ENCODE measurements at places on chromosomes 4 and X. TPM values are rescaled to one million over a fixed set of nuclear protein-coding genes. Genes with fewer than 3 reads are reported as not detected.
A peak's percentile ranks its signal among the peaks of the same experiment; 100 is the strongest.

GRCh38 chr4:48227662-48228061, 42.0 kb downstream of the TEC start:
- no peaks in the 10 kb centered on the region for H3K36me3 ChIP-seq
- peaks cover 5% of the 10 kb centered on the region for H3K4me1 ChIP-seq
- no peak overlapping the region for H3K4me3 ChIP-seq
- H3K27ac ChIP-seq: no peak overlapping the region
- DNase-seq: no peak
- H3K27me3 ChIP-seq: peaks cover 2% of the 10 kb centered on the region

DNA sequence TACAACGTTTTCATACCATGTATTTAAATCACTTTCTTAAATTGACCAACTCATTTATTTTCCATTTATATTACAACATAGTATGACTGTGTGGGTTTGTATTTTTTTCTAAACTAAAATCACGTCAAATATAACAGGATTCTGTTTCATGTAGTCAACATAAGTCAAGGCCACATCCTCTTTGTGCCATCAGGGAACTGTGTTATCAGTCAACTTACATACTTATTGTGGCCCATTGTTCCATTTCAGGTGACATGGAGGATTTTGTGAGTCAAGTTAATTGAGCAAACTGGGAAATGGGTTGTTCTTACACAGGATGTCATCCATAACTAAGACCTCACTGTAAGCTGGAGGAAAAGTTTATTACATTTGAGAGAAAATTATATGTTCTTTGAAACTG, 35.9 kb downstream of the STK26 start:
- no peak overlapping the region for H3K27ac ChIP-seq
- no peaks in the 10 kb centered on the region for H3K36me3 ChIP-seq
- H3K4me1 ChIP-seq: no peaks in the 10 kb centered on the region
- H3K4me3 ChIP-seq: no peak overlapping the region

- DNase-seq: no peak
- H3K27ac ChIP-seq: peak overlapping the region; percentile 85
- peaks cover 67% of the 10 kb centered on the region for H3K36me3 ChIP-seq
- peaks cover 9% of the 10 kb centered on the region for H3K27me3 ChIP-seq
Observed at GRCh38 chr4:7868892-7869471, 70.7 kb downstream of the AFAP1 start.

GRCh38 chr4:134687646-134688628, 486.3 kb upstream of the PABPC4L start:
- H3K27ac ChIP-seq: no peak overlapping the region
- H3K4me3 ChIP-seq: no peak overlapping the region
- H3K27me3 ChIP-seq: peaks cover 2% of the 10 kb centered on the region
- H3K4me1 ChIP-seq: peaks cover 38% of the 10 kb centered on the region
- no peak for DNase-seq

GRCh38 chrX:47573341-47574075, 8.7 kb upstream of the TIMP1 start:
- H3K36me3 ChIP-seq: peaks cover 26% of the 10 kb centered on the region
- H3K4me1 ChIP-seq: peaks cover 37% of the 10 kb centered on the region
- peak overlapping the region; percentile 70 for H3K27ac ChIP-seq
- no peak for DNase-seq
- no peaks in the 10 kb centered on the region for H3K27me3 ChIP-seq

GRCh38 chrX:43716696-43717095, 60.6 kb downstream of the MAOA start:
- H3K27me3 ChIP-seq: no peaks in the 10 kb centered on the region
- no peak overlapping the region for H3K27ac ChIP-seq
- no peaks in the 10 kb centered on the region for H3K36me3 ChIP-seq
- no peak overlapping the region for H3K4me3 ChIP-seq
- DNase-seq: no peak
- no peaks in the 10 kb centered on the region for H3K4me1 ChIP-seq

DNA sequence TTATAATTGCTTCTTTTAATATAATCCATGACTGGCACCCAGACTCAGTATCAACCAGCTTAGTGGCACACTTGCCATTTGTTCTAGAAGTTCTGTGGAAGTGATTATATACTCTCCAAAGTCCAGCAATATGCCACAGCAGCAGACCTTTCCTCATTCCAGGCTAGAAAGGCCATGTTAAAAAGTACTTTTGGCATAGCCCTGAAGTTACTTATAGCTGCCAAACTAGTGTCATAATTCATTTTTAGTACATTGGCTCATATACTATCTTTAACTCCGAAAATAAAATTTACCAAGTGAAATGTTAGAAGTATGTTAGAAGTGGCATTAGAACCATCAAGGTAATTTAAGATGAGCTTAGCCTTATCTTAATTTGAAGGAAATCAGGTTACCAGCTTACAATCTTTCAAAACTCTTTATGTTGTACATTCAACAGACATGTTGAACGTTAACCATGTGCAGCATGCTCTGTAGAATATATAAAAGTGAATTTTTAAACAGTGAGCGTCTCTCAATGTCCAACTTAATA, 714.2 kb upstream of the LCORL start:
- H3K27me3 ChIP-seq: peaks cover 2% of the 10 kb centered on the region
- DNase-seq: no peak
- no peaks in the 10 kb centered on the region for H3K4me1 ChIP-seq
- no peak overlapping the region for H3K4me3 ChIP-seq
- no peak overlapping the region for H3K27ac ChIP-seq
- H3K36me3 ChIP-seq: no peaks in the 10 kb centered on the region

DNA sequence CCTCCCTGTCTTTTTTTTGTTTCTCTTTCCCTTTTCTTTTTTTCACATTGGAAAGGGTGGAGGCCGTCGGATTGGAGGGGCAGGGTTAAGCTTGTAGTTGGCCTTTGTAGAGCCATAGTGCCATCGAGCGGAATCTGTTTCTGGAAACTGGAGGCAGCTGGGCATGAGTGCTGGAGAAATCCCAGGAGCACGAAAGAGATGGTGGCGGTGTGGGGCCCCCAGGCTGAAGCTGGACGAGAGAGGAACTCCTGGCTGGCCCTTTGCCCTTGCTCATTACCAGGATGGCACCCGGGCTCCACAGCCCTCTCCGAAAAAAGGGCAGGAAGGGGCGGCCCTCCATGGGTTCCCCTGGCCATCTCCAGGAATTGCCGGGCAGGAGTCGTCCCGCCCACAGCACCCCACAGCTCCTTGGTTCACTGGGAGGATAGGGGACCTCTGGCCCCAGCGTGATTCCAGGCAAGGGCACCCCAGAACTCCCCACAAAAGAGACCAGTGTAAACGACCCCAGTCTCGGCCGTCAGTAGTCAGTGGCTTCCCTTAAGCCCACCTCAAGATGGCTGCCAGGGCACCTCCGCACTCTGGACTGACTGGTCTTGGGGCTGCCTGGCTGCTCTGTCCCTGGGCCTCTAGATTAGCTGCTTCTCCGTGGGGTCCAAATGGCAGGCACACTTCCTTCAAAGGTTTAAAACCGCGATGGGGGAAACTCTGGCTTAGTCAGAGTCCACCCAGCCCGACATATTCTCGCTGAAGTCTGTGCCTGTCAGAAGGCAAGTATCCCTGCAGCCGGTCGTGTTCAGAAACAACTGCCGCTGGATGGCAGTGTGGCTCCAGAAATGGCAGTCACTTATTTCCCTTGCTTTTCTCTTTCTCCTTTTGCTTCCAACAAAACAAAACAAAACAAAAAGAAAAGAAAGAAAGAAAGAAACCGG, 74.1 kb downstream of the NBDY start:
- no peak overlapping the region for H3K27ac ChIP-seq
- no peak for DNase-seq
- no peaks in the 10 kb centered on the region for H3K36me3 ChIP-seq
- H3K4me3 ChIP-seq: no peak overlapping the region

Gene GAGE12F
- total RNA-seq: not detected

Gene RS1
- total RNA-seq: not detected

Gene SHISA3
- not detected for total RNA-seq

Gene MAGEA4
- not detected for total RNA-seq

All from HFFc6 (cell line).